ENCODE measurements at places on chromosomes 5 and 9.

DNA sequence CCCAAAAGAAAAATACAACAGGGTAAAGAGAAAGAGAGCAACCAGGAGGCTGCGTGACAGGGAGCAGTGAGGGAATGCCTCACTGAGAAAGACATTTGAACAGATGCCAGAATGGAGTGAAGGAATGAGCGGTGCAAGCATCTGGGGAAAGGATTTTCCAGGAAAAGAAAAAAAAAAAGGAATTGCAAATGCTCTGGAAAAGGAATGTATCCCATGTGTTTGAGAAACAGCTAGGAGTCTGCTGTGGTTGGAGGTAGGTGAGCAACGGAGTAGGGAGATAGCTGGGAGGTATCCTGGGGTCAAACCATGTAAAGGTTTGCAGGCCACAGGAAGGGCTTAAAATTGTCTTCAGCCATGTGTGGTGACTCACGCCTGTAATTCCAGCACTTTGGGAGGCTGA, 23.6 kb upstream of the CEMIP2 start:
- DNase-seq: no peak

- no peak for DNase-seq
These were observed 72.6 kb downstream of the OXCT1 start for GRCh38 chr5:41797662-41798061.

- DNase-seq: no peak
These were observed 37.2 kb downstream of the PAPPA start for GRCh38 chr9:116190637-116191396.

DNA sequence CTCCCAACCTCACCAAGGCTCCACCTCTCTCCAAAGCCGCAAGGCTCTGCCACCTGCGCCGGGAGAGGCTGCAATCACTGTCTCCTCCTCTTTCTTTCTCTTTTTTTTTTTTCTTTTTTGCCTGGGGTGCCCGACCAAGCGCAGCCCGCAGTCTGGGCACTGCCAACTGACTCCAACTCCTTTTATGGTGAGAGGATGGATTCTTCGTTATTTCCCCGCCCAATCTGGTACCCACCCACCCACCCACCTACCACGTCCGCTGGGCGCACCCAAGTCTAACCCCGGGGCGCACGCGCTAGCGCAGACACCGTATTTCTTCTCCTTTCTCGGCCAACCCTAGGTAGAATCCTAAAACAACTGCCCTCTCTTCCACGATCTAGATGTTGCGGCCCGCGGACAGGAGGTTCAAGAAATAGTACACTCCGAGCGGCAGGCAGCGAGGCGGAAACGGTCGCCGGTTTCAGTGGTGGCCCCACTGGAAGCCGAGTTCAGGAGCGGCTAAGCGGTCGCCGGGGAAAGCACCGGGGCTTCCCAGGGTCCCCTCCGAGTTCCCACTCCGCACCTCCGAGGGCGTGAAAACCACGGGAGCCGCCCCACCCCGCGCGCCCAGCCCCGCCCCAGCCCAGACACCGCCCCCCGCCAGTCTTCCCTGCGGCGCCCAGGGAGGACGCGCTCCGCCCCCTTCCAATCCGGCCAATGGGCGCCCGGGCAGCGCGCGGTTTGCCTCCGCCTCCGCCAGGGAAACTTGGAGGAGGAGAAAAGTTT, 385 bp upstream of the PTGER4 start:
- DNase-seq: peak; percentile 87

DNA sequence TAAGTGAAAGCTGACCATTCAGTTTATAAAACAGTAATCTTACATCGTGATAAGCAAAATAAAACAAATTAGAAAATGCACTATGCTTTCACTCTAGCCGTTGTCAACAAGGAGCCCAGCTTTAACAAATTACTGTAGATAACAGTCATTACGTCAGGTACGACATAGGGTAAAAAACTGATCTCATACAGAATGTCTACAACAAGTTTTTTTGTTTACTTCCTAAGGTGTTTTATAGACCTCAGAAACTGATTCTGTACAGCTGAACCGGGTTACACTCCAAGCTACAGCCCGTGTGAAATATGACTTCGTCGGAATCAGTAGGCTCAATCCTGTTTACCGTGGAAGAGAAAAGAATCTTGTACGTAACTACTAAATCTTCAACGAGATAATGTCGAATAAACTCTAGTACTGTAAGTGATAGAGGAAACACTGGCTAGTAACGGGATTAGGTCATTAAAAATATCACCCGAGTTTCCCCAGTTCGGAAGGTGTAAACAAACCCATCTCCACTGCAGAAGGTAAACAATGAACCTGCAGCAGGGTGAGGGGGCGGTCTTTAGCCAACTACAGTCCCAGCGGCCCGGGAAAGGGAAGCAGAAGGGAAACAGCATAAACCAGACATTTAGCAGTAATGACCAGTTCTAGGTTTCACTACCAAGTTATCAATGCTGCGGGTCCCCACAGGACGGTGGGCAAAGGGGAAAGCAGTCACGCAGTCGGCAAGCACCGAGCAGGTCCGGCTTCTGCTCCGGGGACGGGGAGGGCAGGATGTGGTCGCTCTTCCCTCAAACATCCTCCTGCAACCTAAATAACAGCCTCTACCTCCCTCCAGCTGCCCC, 1.1 kb downstream of the RICTOR start:
- DNase-seq: no peak

DNA sequence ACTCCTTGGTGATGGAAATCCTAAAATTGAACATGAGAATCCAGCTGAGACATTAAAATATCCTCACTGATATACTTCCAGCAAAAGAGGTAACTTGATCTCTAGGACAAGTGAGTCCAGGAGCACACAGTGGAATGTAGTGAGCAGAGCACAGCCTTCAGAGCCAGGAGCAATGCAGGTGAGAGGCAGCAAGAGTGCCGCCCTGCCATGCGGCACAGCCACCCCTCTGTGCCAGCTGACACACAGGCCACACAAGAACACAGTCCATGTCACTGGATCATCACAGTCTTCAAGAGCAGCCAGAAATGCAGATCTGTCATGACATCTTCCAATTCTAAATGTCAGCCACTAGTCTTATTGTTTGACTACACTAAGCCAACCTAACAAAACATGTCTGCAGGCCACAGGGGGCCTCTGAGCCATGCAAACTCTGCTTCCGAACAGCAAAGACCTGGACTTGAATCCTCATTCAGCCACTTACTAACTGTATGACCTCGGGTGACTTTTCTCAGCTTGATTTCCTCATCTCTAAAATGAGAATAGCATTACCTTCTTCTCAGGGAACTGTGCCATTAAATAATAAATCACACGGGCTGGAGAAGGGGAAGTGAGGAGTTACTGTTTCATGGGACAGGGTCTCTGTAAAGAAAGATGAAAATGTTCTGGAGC, 47.0 kb downstream of the CCDC125 start:
- no peak for DNase-seq

DNA sequence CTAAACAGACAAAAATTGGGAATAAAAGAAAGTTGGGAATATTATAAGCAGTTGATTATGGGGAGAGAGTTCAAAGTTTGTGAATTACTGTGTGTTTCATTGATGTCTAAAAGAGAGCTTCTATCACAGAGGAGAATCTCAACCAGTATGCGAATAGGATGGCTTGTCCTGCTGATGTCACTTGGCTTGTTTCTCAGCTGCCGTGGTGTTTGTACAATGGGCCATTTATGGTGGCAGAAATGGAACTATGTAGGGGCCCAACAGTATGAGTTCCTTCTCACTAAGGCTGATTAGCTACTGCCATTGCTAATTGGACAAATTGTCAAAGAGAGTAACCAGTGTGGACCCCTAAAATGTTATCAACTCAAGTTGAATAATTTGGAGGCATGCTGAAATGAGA, 103.9 kb downstream of the ST8SIA4 start:
- DNase-seq: no peak

GRCh38 chr9:16341177-16341576, 529.3 kb downstream of the BNC2 start:
- no peak for DNase-seq

- no peak for DNase-seq
These were observed 19.7 kb downstream of the C6 start for GRCh38 chr5:41193456-41194205.

GRCh38 chr5:106241409-106241808, 1429.3 kb downstream of the EFNA5 start:
- DNase-seq: no peak

GRCh38 chr9:35774907-35775635, 16.3 kb upstream of the NPR2 start:
- DNase-seq: no peak

DNA sequence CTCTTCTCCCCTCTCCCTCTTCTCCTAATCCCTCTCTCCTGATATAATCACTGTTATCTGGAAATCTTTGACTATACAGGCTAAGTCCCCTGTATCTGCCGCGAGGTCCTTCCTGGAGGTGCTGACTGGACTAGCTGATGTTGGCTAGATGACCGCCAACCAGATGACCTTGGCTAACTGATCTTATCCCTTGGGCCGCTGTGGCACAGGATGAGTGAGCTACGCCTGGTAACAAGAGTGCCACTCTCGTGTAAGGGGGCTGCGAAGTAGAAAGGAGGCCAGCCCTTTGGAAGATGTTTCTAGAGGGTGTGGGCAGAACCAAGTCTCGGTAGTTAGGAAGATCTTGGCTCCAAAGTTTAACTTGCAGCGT, 345 bp upstream of the PRRC1 start:
- DNase-seq: no peak

- DNase-seq: no peak
These were observed 58.2 kb upstream of the RXRA start for GRCh38 chr9:134267881-134268724.

GRCh38 chr9:132401824-132402223, 4.8 kb downstream of the TTF1 start:
- no peak for DNase-seq

DNA sequence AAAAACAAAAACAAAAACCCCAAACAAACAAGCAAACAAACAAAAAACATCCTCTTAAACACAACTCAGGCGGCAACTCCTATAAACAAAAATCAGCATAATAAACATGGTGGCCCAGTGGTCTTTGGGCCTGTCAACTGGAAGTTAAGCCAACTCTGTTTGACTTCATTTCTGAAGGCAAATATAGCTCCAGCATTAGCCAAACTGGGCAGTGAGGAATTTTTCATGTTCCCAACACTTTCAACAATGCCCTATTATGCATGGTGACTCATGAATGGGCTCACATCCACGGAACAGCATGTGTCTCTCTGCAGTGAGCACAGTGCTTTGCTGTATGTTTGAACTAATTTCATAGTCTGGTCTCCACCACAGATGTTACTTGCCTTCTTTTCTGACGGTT, 143.9 kb upstream of the STC2 start:
- DNase-seq: no peak

DNA sequence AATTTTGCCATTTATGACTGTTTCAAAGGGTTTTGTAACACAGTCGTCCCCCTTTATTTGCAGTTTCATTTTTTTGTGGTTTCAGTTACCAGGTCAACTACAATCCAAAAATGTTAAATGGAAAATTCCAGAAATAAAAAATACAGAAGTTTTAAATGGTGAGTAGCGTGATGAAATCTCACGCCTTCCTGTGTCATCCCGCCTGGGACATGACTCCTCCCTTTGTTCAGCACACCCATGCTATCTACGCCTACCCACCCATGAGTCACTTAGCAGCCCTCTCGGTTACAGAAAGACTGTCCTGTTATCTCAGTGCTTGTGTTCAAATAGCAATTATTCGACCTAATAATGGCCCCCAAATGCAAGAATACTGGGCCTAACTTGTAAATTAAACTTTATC, 765.3 kb upstream of the ADAMTS16 start:
- DNase-seq: no peak

GRCh38 chr5:115317320-115317719, 20.9 kb upstream of the CCDC112 start:
- no peak for DNase-seq

GRCh38 chr5:98576275-98576674, 197.2 kb upstream of the RGMB start:
- DNase-seq: no peak

DNA sequence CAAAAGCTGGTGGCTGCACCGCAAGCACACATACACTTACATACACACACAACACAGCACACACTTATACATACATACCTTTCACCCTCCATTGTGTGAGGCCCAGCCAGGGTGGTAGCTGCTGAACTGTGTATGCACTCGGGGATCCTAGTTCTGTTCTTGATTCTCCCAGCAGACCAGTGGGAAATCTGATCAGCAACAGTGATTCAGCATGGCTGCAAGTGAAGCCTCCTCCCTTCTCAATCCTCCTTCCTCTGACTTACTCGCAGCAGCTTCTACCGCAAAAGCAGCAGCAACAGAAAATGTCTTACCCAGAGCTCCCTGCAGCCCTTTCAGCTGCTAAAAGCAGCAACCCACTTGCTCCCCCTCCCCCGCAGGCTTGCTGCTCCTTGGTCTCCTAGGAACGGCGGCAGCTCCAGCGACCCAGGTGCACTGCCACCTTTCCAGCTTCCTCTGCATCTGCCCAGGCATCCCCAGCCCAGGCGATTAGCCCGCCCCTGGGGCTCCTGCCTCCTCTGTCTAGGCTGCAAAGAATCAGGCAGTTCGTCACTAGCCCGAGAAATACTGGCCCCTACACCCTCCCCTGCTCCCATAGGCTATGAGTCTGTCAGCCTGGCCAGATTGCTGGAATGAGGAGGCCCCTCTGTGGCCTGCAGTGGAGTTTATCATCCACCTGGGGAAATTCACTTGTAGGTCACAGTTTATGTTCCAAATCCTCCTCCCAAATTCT, at the start of gene KLHL3:
TSS of gene KLHL3 (minus strand) at position 535 of the 730 bp plus-strand sequence. CDS start at position 92, 443 bp downstream.
- DNase-seq: no peak

DNA sequence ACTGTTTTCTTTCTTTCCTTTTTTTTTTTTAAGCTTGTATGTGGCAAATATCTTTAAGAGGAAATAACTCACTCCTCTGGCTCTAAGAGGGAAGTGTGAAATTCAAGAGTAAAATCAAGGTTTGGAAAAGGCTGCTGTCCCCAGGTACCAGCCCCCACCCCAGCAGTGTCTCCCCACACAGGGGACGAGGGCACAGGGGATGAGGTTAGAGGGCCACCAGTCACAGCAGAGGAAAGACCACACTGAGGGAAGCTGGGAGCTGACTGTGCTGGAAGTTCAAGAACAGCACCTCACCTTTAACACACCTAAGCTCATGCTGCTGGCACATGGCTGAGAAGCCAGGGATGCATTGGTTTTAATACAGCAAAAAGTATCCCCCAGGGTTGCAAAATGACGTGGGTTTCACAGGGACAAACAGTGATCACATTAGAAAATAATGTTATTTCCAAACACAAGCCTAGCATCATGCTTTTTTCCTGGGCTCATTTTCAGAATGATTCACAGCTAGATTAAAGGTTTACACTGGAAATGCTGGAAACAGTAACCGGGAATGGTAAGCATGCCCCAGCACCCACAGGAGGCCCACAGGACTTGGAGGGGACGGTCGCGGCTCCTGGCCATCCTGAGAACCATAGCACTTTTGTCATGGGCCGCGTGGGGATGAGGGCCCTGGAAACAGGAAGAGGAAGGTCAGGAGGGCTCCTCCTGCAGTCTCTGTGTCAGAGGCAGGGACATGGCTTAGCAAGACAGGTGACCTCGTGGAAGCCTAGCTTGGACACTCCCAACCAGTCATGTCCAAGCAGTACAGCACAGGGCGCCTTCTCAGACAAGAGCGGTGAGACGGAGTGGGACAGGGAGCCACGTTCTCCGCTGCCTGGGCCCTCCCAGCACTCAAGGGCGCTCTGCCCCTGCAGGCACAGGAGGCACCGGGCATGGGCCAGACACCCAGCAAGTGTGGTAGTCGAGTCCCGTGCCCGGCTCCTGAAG, 6.9 kb downstream of the LPCAT1 start:
- no peak for DNase-seq

Measured in stimulated activated CD4-positive, alpha-beta T cell treated with anti-CD3 and anti-CD28 coated beads, Interleukin-1b, Interleukin-23, amount 100 ng/mL, for 1 hour (primary cell).